ENCODE measurements at places on chromosomes 7 and 10.

GRCh38 chr7:76364198-76364584 lies 5.4 kb upstream of the YWHAG start:
- peak; percentile 82 for DNase-seq

DNA sequence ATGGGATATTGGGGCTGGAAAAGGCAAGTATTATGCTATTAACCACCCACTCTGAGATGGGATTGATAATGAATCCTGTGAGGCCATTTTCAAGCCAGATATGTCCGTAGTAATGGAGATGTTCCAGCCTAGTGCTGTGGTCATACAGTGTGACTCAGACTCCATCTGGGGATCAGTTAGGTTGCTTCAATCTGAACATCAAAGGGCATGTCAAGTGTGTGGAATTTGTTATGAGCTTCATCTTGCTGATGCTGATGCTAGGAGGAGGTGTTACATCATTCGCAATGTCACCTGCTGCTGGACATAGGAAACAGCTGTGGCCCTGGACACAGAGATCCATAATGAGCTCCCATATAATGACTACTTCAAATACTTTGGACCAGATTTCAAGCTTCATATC lies 144.7 kb downstream of the PLCE1 start:
- DNase-seq, result no peak

GRCh38 chr10:65377687-65378086 lies 1548.1 kb upstream of the LRRTM3 start:
- DNase-seq, result no peak

DNA sequence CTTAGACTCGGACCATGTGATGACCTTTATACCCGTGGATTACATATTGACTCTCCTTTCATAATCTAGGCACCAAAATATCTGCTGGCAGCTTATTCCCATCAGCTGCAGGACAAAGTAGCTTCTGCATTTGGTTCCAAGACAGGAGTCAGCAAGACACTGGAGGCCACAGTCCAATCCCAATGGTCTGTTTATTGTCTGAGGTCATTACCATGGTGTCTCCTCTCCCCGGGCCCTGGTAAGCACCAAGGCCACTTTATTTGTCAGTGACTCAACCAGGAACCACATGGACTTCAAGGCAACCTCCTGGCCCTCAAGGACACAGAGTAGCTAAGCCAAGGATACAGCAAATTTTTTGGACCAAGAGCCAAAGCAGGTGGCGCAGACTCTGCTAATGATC lies 36.1 kb downstream of the KCNMA1 start:
- DNase-seq, result no peak

DNA sequence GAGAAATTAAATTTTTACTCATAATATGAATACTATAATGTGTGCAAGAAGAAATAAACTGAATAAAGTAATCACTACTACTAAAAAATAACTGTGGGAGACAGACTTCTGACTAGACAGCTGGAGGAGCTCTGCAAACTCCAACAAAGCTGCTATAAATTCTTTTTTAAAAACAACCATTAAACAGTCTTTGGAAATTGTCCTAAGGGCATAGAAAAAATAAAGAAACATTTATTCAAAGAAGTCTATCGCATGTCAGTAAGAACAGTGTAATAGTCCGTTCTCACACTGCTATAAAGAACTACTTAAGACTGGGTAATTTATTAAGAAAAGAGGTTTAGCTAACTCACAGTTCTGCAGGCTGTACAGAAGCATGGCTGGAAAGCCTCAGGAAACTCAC lies 56.0 kb downstream of the ZPBP start:
- no peak for DNase-seq

GRCh38 chr7:57198801-57199200 lies 66.6 kb upstream of the ZNF479 start:
- no peak for DNase-seq

DNA sequence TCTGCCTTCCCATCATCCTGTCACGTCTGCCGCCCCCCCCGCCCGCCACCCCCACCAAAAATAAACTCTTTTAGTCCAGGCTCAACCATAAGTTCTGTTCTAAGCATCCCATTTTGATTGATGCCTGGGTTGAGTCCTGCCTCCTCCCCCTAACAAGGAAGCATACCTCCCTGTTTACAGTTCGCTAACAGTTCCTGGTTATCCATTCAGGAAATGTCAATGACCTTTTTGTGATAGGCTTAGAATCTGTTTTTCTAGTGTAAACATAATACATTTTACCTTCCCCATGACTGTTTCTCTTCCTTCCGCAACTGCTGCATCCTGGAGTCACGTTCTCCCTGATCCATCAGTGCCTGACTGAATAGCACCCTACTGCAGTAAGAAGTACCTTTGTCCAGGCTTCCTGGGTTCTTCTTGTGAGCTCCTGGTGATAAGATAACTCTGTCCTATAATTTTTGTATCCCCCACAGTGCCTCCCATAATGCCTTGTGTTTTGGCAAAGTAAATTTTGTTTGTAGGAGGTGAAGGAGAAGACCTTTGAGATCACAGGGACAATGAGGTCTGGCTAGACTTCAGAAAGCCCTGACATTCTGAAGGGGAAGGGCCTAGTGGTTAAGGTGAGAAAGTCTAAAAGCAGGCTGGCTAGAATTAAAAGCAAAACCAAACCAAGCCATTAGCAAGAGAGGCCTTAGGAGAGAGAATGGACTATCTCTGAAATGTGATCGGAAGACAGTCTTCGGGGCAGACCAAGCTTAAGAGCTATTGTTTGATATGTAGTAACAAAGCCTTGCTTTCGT lies 7.3 kb downstream of the AGFG2 start:
- DNase-seq, result no peak

DNA sequence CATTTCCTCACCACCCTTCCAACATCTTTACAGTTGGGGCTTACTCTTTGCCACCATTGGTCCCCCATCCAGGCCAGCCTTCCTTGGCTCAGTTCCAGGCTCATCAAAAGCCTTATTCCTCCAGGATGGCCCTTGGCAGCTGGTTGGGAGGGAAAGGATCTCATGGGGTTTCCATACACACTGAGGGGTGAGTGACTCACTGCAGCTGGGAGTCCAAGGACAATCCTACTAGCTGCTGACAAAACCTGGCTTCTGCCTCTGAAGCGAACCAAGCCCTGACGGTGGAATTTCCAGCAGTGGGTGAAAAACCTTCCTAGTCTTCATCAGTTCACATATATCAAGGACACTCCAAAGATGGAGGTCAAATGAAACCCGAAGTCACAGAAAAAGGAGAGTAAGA lies 22.9 kb downstream of the CRHR2 start:
- DNase-seq, result no peak

DNA sequence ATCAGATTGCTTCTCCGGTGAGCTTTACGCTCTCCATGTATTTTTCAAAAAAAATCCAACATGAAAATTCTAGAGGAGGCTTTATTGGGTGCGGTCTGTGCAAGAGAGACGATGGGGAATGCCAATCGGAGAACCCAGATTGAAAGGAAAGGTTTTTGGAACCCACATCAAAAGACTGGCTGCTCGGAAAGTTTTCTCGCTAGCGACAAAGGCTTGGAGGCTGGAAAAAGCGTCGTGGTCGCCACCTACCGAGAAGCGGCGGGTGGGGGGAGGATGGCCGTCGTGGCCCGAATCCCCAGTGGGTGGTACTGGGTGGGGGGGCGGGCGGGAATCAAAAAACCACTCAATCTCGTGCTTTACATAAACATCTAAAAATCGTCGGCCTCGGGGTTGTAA lies 1.1 kb upstream of the GTF2I start:
- DNase-seq, result peak; percentile 69

- DNase-seq, result no peak
These were observed 133.3 kb downstream of the CCDC3 start for GRCh38 chr10:12868229-12868628.

GRCh38 chr10:104336821-104337467 lies 1.3 kb downstream of the ITPRIP start:
- no peak for DNase-seq

DNA sequence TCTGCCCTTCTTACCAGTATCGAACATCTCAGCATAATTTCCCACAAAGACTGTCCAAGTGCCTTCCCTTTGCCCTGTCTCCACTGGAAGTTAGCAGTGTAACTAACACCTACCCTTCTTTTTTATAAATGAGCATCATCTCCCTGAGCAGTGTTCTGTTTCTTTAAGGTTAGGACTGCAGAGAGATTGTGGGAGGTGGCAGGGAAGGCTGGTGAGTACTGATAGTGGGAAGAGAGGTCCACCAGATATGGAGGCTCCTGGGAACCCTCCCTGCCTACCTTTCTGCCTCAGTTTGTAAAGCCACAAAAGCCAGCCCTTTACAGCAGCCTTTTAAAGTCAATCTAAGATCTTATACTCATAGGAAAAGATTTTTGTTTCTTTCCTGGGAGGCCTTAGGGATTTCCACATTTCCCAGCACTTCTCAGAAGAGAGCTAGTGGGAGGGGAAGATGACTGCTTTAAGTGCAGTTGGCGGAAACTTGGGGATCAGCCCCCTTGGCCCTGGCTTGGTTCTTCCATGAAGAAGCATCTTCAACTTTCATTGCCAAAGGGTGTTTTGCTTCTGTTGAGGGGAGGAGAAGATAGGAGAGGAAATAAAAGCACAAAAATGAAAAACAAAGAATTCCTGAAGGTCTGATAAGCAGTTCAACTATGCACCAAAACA lies 36.6 kb upstream of the CALD1 start:
- DNase-seq, result no peak

DNA sequence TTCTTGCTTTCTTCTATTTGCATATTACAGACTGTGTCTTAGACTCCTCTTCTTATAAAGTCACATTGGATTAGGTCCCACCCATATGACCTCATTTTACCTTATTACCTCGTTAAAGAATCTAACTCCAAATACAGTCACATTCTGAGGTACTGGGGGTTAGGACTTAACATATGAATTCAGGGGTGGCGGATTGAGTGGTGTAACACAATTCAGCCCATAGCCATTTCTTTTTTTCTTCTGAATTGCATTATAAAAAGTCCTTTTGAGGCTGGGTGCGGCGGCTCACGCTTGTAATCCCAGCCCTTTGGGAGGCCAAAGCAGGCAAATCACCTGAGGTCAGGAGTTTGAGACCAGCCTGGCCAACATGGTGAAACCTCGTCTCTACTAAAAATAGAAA lies 6.8 kb upstream of the HERC4 start:
- no peak for DNase-seq

DNA sequence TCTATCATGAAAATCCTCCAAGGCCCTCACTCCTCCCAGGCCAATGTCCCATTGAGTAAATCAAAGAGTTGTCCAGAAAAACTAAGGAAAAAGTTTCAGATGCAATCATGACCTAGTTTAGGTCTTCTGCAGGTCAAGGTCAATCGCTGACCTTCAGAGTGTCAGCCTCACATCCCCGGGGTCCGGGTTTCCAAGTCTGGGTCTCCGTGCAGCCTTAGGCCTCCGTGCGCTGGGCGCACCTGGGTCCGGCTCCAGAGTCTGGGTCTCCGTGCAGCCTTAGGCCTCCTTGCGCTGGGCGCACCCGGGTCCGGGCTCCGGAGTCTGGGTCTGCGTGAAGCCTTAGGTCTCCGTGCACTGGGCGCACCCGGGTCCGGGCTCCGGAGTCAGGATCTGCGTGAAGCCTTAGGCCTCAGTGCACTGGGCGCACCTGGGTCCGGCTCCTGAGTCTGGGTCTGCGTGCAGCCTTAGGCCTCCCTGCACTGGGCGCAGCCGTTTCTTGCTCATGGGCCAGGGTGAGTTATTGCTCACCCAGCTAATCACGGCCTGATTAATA lies 236.2 kb downstream of the TCERG1L start:
- no peak for DNase-seq

GRCh38 chr7:103794424-103794823 lies 195.0 kb downstream of the RELN start:
- no peak for DNase-seq

- DNase-seq, result no peak
These were observed 218.9 kb downstream of the KIAA1217 start for GRCh38 chr10:24427678-24428409.

DNA sequence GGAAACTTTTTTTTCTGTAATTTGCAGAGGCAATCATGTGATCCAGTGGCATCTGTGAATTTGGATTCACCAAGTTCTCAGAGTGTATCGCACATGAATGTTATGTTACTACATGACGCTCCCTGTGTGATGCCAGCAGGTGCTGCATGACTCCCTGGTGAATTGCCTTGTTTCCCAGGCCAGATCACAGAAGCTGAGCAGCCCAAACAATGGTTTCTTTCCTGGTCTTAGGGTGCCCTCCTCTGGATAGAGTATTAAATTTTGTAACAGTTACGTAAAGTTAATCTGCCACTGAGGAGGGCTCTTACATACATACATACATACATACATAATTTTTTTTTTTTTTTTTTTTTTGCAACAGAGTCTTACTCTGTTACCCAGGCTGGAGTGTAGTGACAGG lies 3.6 kb downstream of the ZSCAN21 start:
- peak; percentile 77 for DNase-seq

- no peak for DNase-seq
These were observed 280.9 kb downstream of the GRID1 start for GRCh38 chr10:86085686-86086085.

DNA sequence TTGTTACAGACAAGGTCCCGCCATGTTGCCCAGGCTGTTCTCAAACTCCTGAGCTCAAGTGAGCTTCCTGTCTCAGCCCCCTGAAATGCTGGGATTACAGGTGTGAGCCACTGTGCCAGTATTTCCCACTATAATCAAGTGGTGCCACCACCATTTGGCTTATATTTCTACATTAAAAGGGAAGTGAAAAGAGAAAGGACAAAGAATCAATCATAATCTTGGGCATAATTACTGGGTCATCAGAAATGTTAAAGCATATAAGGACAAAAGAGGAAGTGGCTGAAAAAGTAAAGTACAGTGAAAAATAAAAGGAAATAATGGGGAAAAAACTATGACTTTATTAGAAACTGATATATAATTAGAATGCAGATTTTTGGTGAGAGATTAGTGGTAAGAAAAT lies 25.7 kb upstream of the ENTPD1 start:
- DNase-seq, result no peak

DNA sequence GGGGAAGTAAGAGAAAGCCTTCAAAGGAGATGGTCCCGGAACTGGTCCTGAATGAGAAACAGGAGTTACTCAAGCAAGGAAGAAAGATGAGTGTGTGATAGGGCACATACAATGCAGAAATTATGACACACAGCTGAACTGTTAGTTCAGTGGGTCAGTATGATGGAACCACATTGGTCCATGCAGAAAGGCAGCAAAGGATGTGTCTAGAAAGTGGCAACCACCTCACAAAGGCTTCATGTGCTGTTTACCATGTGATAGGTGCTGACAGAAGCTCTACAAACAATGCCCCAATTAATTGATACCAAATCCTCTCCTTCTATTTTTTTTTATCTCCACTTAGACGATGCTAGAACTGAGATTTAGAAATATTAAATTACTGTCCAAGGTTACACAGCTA lies 258.3 kb downstream of the RELN start:
- DNase-seq, result no peak

DNA sequence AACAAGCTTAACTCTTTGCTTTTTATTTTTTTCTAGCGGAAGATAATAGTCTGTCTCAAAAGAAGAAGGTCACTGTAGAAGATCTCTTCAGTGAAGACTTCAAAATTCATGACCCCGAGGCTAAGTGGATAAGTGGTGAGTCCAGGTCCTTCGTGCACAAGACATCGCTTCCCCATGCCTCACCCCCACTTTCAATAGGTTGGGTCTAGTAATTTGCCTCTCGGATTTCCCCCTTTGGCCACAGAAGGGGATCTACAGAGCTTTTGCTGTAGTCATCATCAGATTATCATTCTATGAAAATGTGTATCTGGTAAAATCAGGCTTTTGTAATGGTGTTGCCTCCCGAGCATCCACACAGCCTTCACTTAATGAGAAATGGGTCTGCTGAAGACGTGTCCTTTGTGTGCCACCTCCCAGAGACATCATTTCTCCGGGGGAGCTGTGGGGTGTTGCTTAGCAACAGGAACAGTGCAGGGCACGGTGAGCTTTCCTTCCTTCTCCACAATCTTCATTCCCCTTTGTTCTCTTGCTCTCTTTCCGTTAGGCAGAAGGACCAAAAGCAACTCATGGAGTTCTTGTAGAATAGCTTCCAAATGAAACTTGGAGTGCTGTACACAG lies 422.8 kb downstream of the DPP6 start:
- no peak for DNase-seq
